ENCODE measurements at places on chromosomes 7 and 10.

GRCh38 chr10:93465806-93466675 lies 16.1 kb downstream of the MYOF start:
- DNase-seq = peak; percentile 70

DNA sequence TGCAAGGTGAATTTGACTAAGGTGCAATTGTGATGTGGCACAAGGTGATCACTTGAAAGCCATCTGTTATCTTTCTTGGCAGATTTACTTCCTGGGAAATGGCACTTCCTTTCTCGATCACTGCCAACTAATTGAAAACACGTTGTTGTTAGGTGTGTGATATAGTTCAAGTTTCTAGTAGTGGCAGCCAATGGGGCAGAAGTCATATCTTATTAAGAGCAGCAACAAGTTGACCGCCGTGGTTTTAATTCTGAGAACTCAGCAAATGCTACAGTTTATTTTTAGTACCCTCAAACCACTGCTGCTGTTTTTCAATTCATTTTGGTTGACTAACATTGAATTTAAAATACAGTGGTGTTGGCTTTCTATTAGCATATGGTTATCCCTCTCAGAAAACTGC lies 1.6 kb downstream of the CHN2 start:
- no peak for DNase-seq

- DNase-seq = no peak
These were observed 80.7 kb downstream of the FANK1 start for GRCh38 chr10:125976960-125977605.

DNA sequence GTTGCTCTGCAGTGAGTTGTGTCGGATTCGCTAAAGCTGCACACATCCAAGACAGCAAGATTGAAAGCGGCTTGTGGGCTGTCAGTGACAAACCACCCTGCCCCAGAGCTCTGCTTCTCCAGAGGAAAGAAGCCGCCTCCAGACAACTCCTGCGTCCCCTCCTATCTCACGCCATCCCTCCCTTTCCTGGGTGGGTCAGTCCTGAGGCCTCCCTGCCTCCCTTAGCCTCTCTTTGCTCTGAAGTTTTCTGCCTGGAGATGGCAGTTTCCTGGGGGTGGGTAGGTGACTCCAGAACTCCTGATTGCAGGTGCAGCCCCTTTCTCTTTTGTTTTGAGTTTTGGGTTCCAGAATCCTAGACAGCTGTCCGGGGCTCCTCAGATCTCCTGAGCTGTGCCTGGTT lies 78.7 kb downstream of the EMX2 start:
- no peak for DNase-seq

DNA sequence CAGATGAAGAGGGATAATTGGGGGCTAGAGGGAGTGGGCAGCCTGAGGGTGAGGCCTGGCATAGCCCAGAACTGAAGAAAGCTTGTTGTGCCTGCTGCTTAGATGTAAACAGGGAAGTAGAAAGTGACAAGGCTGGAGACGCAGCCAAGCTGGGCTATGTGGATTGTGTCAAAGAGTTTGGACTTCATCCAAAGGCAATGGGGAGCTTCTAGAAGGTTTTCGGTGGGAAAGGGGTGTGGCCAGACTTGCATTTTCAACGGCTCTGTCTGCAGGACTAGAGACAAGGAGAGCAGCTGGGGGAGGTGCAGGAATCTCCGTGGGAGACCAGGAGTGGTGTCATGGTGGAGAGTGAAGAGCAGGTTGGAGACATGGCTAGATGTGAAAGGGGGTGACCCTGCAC lies 48.8 kb downstream of the GOLGA7B start:
- no peak for DNase-seq

DNA sequence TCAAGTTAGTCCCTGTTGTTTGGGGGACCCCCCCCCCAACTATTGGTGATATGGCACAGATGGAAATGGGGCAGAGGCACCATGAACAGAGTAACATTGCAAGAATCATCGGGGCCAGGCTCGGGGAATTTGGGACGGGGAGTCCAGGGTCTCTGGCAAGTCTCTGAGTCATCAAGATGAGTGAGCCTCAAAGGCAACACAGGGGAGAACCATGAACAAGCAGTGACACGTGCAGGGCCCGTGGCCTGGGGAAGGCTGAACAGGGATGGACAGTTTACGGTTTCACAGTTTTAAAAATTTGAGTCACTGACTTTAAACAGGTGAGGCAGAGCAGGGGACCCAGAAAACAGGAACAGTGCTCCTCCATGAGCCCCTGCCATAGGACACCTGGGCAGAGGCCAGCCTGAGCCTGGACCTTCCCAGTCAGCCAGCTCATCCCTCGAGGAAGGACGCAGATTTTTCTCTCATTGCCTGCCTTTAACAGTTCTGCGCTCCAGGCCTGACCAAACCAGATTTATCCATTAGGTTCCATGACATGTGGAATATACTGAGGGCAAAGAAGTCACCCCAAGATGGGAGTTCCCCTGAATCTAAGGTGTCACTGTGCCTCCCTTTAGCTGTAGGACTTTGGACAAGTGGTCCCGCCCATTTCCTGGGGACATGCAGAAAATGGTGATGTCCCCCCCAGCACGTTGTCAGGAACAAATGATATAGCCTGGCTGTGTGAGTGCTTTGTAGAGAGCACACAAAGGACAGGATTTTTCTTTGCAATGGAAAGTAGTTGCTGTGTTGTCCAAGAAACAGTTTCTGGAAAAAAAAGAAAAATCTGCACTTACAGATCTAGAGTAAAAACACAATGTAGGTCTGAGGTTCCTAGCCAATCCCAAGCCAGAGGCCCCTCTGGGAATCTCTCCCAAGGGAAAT lies 23.8 kb downstream of the CHST15 start:
- no peak for DNase-seq

GRCh38 chr10:110211465-110211843 lies 4.0 kb downstream of the MXI1 start:
- DNase-seq = no peak

DNA sequence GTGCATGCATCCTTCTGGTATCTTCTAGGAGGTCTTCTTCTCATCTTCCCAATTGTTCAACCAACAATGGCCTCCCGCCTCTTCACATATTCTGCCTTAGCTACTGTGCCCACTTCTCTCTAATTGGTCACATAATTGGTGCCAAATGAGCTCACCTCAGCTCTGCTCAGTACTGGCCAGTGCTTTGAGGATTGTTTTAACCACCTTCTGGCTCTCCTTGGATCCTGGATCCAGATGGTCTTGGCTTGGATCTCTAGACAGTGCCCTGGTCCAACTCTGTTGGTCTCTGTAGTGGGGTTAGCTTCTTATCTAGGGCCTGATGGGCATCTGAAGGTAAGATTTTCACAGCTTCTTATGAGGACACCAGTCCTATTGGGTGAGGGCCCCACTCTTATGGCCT lies 820.8 kb downstream of the TYW1 start:
- DNase-seq = no peak

- no peak for DNase-seq
These were observed 75.1 kb upstream of the SMNDC1 start for GRCh38 chr10:110379831-110380230.

DNA sequence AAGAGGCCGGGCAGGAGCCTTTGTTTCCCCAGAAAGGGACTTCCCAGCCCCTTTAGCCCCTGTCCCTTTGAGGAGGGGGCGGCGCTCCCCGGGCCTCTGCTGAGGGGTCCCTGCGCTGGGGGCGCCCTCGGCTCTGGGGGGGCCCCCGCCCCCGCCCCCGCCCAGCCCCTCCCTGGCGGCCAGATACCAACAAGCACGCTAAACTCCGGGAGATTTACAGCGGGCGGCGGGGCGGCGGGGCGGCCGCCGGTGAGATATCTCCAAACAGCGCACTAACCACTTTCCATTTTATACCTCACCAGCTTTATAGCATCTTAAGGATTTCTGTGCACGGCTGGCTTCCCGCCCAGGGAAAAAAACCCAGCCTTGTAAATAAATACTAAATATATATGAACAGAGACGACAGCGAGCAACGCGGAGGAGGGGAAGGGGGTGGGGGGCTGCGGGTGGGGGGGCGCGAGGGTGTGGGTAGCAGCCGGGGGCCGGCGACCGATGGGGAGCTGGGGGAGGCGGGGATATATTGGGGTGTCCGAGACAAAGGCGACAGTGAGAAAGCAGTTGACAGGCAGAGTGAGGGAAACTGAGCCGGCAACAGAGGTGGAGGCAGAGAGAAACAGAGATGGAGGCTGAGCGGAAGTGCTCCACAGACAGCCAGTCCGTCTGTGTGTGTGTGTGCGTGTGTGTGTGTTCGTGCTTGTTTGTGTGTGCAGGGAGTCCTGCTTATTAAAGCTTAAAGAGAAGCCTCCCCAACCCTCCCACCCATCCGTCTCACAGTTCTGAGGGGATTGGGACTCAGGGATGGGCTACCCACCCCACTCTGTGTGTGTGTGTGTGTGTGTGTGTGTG lies 85.8 kb downstream of the HIF1AN start:
- DNase-seq = no peak

DNA sequence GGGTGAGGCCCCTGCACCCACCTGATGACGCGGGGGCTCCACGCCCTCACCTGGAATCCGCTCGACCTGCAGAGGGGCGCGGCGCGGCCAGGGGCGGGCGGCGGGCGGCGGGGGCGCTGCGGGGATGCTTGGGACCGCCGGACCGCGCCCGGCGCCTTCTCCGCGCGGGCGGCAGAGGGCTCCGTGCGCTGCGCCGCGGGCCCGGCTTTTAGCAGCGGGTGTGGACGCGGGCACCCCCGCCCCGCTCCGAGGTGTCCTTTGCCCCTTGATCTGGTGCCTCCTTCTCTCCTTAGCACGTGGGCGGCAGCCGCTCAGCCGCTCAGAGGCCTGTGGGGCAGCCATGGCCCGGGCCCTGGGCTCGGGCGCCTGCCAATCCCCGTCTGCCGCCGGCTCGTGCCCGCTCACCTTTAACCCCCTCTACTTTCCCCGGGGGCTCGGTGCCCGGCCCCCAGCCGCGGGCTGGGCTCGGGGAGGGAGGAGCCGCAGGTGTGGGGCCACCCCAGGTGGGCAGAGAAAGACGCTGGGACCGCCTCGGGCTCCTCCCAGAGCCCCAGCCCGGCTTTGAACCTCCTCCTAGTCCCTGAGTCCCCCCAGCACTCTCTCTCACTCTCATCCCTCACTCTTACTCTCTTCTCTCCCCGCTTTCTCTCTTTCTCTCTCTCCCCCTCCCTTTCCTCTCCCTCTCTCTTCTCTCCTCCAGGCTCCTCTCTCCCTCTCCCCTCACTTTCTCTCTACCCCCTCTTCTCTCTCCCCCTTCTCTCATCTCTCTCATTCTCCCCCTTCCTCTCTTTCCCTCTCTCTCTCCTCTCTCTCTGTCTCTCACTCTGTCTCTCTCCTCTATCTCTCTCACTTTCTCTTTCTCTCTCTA lies 19.7 kb upstream of the VPS37D start:
- DNase-seq = no peak

- no peak for DNase-seq
These were observed 227.4 kb upstream of the AGK start for GRCh38 chr7:141323826-141324225.

DNA sequence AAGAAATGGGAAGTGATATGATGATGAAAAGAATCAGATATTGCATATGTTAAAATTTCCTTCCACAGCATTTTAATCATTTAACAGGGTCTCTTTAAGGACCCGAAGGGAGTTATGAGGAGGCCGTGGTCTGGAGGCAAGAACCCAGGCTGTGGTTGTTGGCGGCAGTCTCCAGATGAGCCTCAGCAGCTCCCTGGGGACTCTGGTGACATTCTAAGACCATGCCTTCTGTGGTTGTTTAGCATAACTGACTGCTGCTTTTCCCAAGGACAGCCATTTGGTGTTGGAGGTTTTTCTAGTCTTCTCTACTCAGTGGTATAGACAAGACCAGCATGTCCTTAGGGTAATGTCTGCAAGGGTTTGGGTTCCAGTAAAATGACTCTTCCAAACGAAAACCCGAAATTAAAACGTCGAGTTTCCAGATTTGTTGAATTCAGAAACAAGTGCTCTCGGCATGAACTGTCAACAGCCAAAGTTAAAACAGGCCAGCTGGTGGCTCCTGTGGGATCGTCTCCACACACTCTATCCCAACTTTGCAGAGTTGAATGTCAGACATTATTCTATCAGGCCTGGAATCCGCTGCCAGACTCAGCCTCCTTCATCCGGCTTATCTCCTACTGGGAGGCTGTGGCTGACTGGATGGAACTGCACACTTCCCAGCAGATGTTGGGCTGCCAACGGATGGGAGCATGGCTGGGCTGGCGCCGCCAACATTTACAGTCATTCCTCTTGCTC lies 183.1 kb downstream of the TAX1BP1 start:
- DNase-seq = no peak

- no peak for DNase-seq
These were observed 243.2 kb downstream of the CCDC3 start for GRCh38 chr10:12758271-12758670.

GRCh38 chr10:8588135-8588534 lies 533.6 kb downstream of the GATA3 start:
- no peak for DNase-seq

GRCh38 chr10:103854265-103854685 lies 1.1 kb downstream of the SH3PXD2A start:
- DNase-seq = no peak

GRCh38 chr7:157054927-157055326 lies 44.5 kb upstream of the MNX1 start:
- DNase-seq = no peak

DNA sequence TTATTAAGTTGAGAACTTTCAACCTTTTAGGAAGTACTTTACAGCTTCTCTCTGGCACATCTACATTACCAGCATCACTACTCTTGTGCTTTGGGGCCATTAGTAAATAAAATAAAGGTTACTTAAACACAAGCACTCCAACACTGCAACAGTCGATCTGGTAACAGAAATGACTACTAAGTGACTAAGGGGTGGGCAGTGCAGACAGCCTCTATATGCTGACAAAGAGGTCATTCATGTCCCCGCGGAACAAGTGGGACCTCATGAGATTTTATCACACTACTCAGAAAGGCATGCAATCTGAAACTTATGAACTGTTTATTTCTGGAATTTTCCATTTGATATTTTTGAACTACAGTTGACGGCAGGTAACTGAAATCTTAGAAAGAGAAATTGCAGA lies 111.3 kb upstream of the DNAJB12 start:
- DNase-seq = no peak

- no peak for DNase-seq
These were observed 92.3 kb downstream of the RNF216 start for GRCh38 chr7:5689118-5689517.

- no peak for DNase-seq
These were observed 22.7 kb downstream of the JAZF1 start for GRCh38 chr7:28157831-28158416.

DNA sequence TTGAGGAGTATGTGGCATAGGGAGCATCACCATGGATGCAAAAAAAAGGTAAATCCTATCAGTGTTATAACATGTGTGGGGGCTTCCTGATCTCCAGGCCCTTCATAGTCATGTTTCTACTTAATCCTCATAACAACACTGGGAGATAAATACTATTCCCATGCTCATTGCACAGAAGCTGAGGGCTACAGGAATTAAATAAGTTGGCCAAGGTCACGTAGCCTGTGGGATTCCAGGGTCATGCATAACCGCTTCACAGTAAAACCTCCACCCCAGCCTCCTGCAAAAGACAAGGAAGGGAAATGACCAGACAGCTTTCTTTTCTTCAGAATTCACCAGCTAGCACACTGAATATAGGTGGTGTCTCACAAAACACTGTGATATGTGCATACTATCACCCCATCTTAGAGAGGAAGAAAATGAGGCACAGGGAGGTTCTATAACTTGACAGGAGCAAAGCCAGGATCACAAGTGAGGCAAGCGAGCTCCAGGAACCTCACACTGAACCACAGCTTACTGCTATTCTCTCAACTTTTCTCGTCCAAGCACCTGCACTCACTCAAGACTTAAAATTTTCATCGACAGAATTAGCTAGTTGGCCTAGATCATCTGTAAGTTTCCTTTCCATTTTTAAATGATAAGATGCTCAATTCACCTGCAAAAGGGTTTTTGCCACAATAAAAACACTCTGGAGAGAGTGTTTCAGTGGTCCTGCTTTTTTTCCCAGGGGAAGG lies 13.4 kb downstream of the JAZF1 start:
- no peak for DNase-seq

GRCh38 chr10:17673471-17674061 lies 29.6 kb downstream of the STAM start:
- DNase-seq = no peak
